NCI-H226 (cell line): ENCODE measurements at places on chromosomes 2 and 18.

- DNase-seq: no peak
Measured at GRCh38 chr2:8255448-8255800, 426.4 kb upstream of the ID2 start.

- peak; percentile 51 for DNase-seq
Measured at GRCh38 chr18:23824669-23825068, 135.4 kb downstream of the LAMA3 start.

DNA sequence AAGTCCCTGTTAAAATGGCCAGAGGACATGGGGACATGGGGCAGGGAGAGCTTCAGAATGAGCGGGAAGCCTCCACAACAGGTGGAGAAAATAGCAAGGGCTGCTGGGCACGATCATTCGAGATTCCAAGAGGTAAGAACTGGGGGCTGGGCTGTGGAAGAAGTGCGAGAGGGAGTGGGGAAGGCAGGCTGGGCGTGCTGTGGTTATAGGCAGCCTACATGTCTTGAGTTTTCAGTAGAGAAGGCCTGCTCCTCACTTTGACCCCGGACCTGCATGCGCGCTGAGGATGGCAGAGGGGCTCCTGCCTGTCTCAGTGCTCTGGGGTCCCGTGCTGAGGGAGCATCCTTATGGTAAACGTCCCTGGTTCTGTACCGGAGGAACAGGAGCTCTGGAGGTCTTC, 115.5 kb downstream of the AGAP1 start:
- no peak for DNase-seq

DNA sequence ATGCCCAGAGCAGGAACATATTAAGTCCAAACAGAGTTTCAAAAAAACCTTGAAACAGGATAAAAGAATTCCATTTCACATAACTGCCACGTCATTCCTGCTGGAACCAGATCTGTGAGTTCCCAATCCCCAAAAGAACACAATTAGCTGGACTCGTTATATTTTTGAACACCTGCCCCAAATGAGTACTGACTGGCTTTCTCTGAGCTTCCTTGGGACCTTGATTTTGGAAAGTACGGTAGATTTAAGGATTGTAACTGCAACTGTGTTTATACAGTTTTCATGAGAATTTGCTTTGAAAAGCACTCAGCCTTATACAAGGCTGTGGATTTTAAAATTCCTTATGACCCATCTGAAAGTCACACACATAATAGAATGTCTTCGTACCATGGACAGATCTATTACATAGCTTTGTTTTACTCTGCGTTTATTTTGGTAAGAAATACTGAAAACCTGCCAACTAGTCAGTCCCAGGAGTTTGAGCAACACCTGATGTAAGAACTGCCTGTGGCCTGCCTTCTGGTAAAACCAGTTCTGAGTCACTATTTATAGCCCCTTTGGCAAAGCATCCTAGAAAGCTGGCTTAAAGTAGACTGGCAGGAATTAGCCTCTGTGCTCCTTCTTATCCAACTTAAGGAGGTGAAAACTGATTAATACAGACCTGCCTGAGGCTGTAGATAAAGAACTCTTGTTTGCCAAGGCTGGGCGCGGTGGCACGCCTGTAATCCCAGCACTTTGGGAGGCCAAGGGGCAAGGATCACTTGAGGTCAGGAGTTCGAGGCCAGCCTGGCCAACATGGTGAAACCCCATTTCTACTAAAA, 48.1 kb downstream of the MERTK start:
- DNase-seq: peak; percentile 96

- DNase-seq: peak; percentile 23
Measured at GRCh38 chr2:40353231-40353630, 98.7 kb downstream of the SLC8A1 start.

GRCh38 chr2:88671786-88672427, 19.6 kb upstream of the RPIA start:
- DNase-seq: peak; percentile 45

DNA sequence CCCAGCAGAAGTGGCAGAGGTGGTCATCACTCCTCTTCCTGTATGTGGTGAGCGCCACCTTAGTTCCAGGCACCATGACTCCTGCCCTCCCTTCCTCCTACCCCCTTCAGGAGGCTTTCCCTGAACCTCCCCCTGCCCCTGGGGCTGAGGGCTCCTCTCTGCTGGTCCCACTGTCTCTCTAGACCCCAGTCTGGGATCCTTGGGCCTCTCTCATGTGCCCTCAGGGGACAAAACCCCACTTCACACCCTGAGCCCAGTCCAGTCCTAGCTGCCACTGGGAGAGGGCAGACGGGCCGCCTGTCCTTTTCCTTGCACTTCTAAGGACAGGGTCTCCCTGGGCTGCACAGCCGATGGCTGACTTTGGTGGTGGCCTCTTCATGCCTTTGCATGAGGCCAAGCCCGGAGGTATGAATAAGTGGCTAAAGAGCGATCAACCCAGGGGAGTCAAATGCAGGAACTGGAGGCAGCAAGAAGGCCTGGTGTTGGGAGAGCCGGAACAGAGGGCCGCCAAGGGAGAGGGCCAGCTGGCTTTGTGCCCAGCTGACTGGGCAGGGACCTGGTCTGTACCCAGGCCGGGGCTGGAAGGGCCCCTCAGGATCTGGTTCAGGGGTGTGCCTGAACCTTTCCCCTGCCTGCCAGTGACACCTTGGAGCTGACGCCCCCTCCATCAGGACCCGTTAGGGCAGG, 29.5 kb downstream of the GLI2 start:
- no peak for DNase-seq

- no peak for DNase-seq
Measured at GRCh38 chr2:179107737-179108136, 57.8 kb upstream of the CCDC141 start.

GRCh38 chr18:2111456-2111855, 459.8 kb downstream of the METTL4 start:
- peak; percentile 86 for DNase-seq

- no peak for DNase-seq
Measured at GRCh38 chr2:241925277-241925676, 55.7 kb downstream of the RTP5 start.
